Immature natural killer cell (primary cell): ENCODE measurements at places on chromosomes 2 and 18.

GRCh38 chr2:74778381-74779264 lies 55.3 kb upstream of the HK2 start:
- H3K4me3 ChIP-seq, result no peak overlapping the region
- H3K4me1 ChIP-seq, result peaks cover 13% of the 10 kb centered on the region
- H3K27me3 ChIP-seq, result peaks cover 2% of the 10 kb centered on the region
- DNase-seq, result no peak

- peaks cover 4% of the 10 kb centered on the region for H3K27me3 ChIP-seq
- H3K36me3 ChIP-seq, result no peaks in the 10 kb centered on the region
- no peak overlapping the region for H3K27ac ChIP-seq
Measured at GRCh38 chr2:161604901-161605300, 19.3 kb upstream of the SLC4A10 start.

GRCh38 chr2:100077456-100077855 lies 64.9 kb downstream of the AFF3 start:
- no peak for DNase-seq
- H3K27ac ChIP-seq, result no peak overlapping the region
- H3K4me3 ChIP-seq, result no peak overlapping the region
- no peaks in the 10 kb centered on the region for H3K4me1 ChIP-seq

GRCh38 chr18:49768051-49768391 lies 45.3 kb downstream of the ACAA2 start:
- H3K4me3 ChIP-seq, result no peak overlapping the region
- no peaks in the 10 kb centered on the region for H3K4me1 ChIP-seq
- no peak for DNase-seq

GRCh38 chr18:46034230-46034629 lies 37.8 kb downstream of the PSTPIP2 start:
- peaks cover 19% of the 10 kb centered on the region for H3K36me3 ChIP-seq
- no peak overlapping the region for H3K4me3 ChIP-seq
- H3K4me1 ChIP-seq, result peaks cover 8% of the 10 kb centered on the region
- no peak for DNase-seq

DNA sequence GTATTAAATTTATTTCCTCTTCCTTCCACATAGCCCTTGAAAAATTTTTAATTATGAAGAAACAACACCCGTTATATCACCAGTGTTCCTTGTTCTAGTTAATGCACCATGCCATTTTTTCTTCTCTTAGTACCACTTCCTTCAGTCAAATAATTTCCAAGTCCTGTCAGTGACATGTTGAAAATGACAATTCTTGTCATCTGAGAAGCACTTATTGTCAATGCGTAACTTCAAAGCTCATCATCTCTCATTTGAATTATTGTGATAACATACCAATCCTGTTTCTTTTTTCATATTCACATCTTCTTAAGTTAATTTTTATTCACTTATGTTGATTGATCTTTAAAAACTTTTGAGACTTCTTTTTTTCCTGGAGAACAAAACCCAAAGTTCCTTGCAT lies 320.4 kb downstream of the ASXL3 start:
- no peak overlapping the region for H3K4me3 ChIP-seq
- H3K27me3 ChIP-seq, result no peaks in the 10 kb centered on the region
- no peaks in the 10 kb centered on the region for H3K36me3 ChIP-seq

DNA sequence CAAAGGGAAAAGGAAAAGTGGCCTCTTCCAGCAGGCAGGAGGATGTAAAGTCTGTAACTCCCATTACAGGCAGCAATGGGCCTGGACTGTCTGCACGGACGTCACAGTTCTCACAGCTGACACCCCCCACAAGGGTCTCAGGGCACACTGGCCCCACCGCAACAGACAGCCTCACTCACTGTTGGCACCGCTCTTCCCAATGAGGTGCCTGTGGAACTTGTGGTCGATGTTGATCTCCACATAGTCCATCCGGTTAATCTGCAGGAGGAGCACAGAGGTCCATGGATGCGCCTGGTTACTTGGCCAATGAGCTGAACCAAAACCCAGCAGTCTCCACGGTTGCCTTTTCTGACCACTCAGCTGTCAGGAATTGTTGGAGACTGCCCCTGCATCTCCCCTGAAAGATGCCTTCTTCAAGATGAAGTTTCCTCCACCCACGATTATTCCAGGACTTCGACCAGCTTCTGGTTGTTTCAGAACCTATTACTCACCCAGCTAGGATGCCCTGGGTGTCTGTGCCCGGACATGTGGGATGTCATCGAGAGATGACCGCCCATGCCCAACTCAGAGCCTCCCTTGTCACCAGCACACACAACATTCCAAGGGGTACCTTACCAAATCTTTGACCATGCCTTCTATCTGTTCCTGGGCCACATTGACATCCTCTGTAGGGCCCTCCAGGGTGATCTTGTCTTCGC lies 62.5 kb downstream of the HDLBP start:
- peaks cover 21% of the 10 kb centered on the region for H3K4me1 ChIP-seq
- DNase-seq, result no peak

DNA sequence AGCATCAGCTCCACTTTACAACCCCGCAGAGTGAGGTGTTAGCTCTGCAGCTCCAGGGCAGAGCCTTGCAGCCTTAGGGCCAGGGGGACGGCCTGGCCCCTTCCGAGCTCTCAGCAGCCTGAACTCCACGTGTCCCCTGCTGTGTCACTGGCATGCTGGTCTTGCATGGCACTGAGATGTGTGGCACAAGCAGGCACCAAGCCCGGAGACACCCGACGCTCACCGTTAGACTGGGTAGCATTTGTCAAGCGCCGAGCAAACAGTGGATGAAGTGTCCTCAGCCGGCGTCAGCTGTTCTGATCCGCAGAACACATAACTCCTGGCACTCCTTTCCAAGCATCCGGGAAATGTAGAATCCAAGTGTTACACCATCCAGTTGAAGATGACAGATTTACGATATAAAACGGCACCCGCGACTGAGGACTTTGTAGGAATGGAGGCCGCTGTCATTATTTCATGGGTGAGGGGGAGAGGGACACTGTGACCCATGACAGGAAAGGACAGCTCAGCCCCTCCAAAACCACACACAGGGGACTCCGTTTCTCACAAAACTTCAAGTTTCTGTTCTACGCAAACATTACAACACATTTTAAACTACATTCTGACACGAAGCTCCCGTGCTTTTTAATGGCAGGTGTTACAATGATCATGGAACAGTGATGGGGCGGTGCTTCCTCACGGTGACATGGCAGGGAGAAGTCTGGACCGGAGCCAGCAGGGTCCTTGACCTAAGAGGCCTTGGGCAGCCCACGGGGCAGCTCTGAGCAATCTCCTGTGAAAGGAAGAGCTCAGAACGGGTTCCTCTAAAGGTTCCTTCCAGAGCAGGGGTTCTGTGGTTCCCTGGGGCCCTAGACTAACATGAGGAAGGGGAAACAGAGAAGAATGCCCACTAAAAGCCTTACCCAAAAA lies 89.4 kb downstream of the HDAC4 start:
- peak overlapping the region; percentile 42 for H3K27ac ChIP-seq
- no peaks in the 10 kb centered on the region for H3K27me3 ChIP-seq
- H3K4me1 ChIP-seq, result peaks cover 43% of the 10 kb centered on the region
- no peak for DNase-seq
- H3K36me3 ChIP-seq, result peaks cover 9% of the 10 kb centered on the region
- H3K4me3 ChIP-seq, result no peak overlapping the region

- DNase-seq, result no peak
- no peaks in the 10 kb centered on the region for H3K36me3 ChIP-seq
- H3K4me3 ChIP-seq, result no peak overlapping the region
- H3K27ac ChIP-seq, result no peak overlapping the region
- peaks cover 1% of the 10 kb centered on the region for H3K27me3 ChIP-seq
- H3K4me1 ChIP-seq, result no peaks in the 10 kb centered on the region
Measured at GRCh38 chr2:173282795-173283545, 71.7 kb upstream of the CDCA7 start.

DNA sequence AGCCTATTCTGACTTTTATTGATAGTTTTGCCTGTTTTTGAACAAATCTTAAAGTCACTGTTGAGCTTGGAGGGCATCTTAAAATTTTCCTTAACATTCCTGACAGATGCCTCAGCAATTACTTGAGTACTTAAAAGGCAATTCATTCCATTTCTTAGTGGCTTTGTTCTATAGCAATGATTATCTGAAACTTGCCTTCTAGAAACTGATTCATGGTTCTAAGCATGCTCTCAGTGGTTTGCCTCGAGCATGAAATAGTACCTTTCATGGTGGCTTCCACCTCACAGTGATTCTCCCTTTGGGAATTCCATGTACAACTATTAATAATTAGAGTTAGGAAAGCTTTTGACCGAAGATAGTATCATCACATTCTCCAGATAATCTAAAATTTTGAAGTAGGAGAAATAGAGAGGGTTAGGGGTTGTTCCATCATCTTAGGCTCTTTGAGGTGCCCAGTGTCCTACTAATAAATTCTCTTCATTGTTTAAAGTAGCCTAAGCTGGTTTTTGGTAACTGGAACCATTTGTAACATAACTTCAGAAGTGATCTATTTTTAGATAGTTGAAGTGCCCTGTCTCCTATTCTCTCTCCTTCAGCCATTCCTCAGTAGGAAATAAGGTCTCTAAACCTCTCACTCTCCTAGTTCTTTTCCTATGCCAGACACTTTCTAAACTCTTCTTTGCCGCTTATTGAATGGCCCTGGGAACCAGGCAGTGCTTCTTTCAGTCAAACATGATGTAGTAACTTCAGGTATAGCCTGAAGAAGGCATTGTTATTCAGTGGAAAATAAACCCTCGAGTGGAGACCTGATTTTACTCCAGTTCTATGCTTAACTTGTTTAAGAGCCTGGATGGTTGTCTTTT lies 156.1 kb downstream of the HAUS1 start:
- H3K4me3 ChIP-seq, result no peak overlapping the region
- H3K4me1 ChIP-seq, result peaks cover 22% of the 10 kb centered on the region
- DNase-seq, result no peak
- H3K27ac ChIP-seq, result no peak overlapping the region
- peaks cover 24% of the 10 kb centered on the region for H3K36me3 ChIP-seq

GRCh38 chr2:14941151-14941631 lies 308.7 kb downstream of the LRATD1 start:
- no peaks in the 10 kb centered on the region for H3K36me3 ChIP-seq
- H3K4me3 ChIP-seq, result no peak overlapping the region
- H3K27ac ChIP-seq, result no peak overlapping the region
- no peaks in the 10 kb centered on the region for H3K27me3 ChIP-seq
